Right lobe of liver (tissue), 6 donors: ENCODE measurements at places on chromosomes 3 and 15.

DNA sequence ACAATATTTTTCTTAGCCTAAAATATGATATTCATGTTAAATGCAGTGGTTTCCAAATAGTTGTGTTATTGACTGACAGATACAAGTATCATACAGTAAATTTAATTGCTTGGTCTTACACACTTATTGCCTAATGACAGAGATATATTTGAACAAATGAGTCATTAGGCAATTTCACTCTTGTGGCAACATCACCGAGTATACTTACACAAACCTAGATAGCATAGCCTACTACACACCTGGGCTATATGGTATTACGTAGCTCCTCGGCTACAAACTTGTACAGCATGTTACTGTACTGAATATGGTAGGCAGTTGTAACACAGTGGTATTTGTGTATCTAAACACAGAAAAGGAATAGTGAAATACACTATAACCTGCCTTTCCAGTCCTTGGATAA lies 50.3 kb downstream of the SERPINI1 start:
- no peaks in the 10 kb centered on the region for H3K27me3 ChIP-seq
- H3K4me1 ChIP-seq, result no peaks in the 10 kb centered on the region
- H3K27ac ChIP-seq, result no peak overlapping the region
- DNase-seq, result no peak
- no peaks in the 10 kb centered on the region for H3K36me3 ChIP-seq

- no peak for DNase-seq
- H3K4me3 ChIP-seq, result no peak overlapping the region
- H3K36me3 ChIP-seq, result no peaks in the 10 kb centered on the region
- H3K4me1 ChIP-seq, result no peaks in the 10 kb centered on the region
Measured at GRCh38 chr3:135103917-135104316, 308.9 kb downstream of the EPHB1 start.

GRCh38 chr15:38058596-38059075 lies 124.2 kb downstream of the TMCO5A start:
- DNase-seq, result no peak
- no peak overlapping the region for H3K4me3 ChIP-seq
- H3K36me3 ChIP-seq, result no peaks in the 10 kb centered on the region
- H3K27ac ChIP-seq, result no peak overlapping the region
- no peaks in the 10 kb centered on the region for H3K27me3 ChIP-seq
- no peaks in the 10 kb centered on the region for H3K4me1 ChIP-seq

DNA sequence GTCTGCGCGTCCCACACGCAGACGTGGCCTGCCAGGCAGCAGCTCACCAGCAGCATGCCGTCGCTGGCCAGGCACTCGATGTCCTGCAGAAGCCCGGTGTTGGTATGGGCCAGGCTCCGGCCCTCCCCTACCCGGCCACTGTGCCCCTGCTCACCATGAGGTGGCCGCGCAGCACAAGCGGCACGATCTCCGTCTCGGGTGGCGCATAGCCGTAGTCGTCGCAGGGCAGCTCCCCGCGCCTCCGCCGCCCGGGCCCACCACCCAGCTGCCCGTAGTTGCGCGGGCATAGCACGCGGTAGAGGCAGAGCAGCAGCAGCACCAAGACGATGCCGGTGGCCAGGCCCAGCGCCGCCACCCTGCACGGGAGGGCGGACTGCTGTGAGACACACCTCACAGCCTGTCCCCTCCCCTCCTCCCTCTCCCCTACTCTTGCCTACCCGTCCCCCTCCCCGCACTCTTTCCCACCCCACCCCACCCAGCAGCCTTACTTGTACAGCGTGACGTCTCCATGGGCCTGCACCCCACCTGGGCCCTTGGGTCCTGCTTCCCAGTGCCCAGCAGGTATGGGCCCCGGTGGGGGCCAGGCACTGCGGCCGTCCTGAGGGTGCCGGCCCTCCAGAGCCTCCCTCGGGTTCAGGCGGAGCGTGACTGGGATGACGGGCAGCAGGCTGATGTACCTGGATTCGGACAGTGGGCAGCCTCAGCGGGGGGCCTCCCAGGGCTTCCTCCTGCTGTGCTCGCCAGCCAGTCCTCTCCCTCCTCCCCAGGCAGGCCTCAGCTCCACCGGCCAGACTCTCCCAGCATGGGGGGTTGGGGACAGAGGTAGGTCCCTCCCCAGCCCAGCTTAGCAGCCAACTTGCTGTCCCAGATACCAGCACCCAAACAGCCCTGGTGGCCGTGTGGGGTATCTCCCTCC lies 37.6 kb downstream of the PTPN23 start:
- peaks cover 56% of the 10 kb centered on the region for H3K36me3 ChIP-seq
- H3K27ac ChIP-seq, result no peak overlapping the region
- H3K4me1 ChIP-seq, result no peaks in the 10 kb centered on the region
- no peak overlapping the region for H3K4me3 ChIP-seq
- peak; percentile 50 for DNase-seq
- H3K27me3 ChIP-seq, result no peaks in the 10 kb centered on the region

DNA sequence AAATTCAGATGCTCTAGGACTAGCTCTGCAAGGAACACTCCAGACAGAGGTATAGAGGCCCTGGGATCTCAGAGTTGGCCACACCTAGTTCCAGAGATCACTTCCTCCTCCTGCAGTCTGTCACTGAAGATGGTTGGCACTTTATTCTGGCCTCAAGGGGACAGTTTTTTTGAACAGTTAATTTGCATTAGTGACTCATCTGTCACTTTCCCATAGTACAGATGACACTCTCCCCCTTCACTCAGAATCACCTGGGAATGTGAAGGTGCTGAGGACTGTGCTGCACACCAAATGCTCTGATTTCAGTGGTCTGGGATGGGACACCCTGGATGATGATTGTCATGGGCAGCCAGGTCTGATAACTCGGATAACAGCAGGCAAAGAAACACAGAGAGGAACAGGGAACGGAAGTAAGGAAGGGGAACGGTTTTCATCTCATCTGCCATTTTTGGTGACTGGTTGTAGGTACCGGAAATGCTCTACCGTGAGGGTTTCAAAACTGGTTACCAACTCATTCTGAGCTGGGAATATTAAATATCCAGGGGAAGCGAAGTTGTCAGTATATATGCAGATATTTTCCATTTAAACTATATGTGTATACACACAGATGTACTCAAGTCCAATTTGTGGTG lies 232.5 kb upstream of the ST8SIA2 start:
- H3K4me3 ChIP-seq, result no peak overlapping the region
- no peak for DNase-seq
- no peak overlapping the region for H3K27ac ChIP-seq
- no peaks in the 10 kb centered on the region for H3K27me3 ChIP-seq
- peaks cover 18% of the 10 kb centered on the region for H3K4me1 ChIP-seq

DNA sequence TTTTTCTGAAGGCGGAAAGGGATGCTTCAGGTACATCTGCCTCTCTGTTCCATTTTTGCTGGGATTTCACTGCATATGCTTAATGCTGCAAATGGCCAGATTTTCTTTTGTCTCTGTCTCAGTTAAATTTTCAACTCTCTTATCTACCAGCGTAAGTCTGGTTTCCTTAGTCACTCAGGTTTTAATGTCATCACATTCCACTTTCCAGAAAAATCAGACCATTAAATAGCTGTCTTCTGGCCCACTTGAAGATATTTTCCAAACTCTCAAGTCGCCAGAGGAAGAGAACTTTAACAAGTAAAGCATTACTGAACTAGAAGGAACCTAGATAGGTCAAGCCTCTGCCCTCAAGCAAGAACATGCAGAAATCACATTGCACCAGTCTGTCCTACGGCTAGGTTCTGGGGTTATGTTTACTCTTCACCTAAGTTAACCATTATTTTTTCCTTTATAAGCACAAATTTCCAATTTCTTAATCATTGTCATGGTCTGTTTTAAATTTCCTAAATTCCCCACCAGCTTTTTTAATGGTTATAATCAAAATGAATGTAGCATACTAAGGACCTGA lies 26.5 kb downstream of the AVEN start:
- no peak overlapping the region for H3K27ac ChIP-seq
- no peaks in the 10 kb centered on the region for H3K36me3 ChIP-seq
- no peak for DNase-seq
- H3K4me3 ChIP-seq, result no peak overlapping the region

GRCh38 chr15:70763950-70764730 lies 782 bp upstream of the UACA start:
- peak overlapping the region; percentile 92 for H3K27ac ChIP-seq
- H3K4me3 ChIP-seq, result peak overlapping the region; percentile 77
- no peaks in the 10 kb centered on the region for H3K27me3 ChIP-seq
- H3K36me3 ChIP-seq, result no peaks in the 10 kb centered on the region
- no peak for DNase-seq
- no peaks in the 10 kb centered on the region for H3K4me1 ChIP-seq

GRCh38 chr3:141104151-141104821 lies 53.1 kb downstream of the SPSB4 start:
- DNase-seq, result peak; percentile 39
- no peak overlapping the region for H3K27ac ChIP-seq
- no peaks in the 10 kb centered on the region for H3K27me3 ChIP-seq
- no peaks in the 10 kb centered on the region for H3K36me3 ChIP-seq

GRCh38 chr3:183266454-183266853 lies 13.4 kb downstream of the B3GNT5 start:
- no peak overlapping the region for H3K27ac ChIP-seq
- no peak overlapping the region for H3K4me3 ChIP-seq
- DNase-seq, result no peak
- H3K27me3 ChIP-seq, result no peaks in the 10 kb centered on the region
- no peaks in the 10 kb centered on the region for H3K36me3 ChIP-seq

DNA sequence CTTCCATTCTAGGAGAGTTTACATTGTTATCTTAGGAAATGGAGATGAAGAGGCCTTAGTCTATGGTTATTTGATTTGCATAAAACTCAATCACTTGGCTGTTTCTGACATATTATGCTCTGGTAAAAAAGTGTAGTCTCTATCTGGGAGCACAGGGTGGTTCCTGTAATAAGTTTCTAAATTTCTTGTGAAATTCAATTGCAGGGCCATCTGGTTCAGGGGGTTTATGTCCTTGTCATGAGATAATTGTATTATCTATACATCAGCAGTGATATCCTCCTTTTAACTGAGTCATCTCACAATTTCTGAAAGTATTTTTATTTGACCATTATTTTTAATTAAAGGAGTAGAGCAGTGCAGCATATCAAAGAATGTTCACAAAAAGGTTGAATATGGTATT lies 203.3 kb downstream of the MFSD1 start:
- no peaks in the 10 kb centered on the region for H3K36me3 ChIP-seq
- no peak overlapping the region for H3K4me3 ChIP-seq
- no peak for DNase-seq

DNA sequence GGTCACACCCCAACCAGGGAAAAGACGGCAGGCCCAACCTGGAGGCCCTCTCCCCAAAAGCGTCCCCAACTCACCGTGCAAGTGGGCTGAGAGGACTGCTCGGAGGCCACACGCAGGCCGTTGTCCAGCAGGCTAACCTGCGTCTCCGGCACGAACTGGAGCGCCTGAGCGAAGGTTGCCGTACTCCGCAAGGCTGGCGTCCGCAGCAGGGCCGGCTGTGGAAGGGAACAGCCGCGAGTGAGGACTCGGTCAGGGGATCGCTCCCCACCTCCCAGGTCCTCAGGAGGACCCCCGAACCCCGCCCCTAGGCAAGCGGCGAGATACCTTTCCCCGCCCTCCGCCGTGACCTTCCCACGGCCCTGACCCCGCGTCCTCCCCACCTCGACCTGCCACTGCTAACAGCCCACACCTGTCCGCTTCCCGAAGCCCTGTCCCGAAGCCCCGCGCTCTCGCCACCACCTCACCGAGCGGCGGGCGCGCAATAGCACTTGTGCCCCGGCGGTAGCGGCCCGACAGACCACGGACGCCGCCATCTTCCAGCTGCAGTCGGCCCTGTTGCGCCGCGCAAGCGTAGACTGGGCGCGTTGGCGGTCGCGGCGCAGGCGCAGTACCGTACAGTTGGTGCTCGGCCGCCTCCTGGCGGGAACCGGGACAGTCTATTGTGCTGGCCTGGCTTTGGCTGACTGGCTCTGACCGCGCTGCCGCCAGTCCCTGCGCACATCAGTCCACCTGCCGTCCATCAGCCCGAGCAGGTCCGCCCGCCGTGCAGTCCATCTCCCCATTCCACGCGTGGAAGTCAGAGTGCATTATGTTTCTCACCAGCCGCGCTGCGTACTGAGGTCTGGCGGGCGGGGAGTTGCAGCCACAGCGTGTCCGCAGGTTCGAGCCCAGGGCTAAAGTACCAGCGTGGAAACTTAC lies at the start of gene UQCRC1:
Gene UQCRC1, minus strand, starts transcription at position 559 of the 918 bp plus-strand sequence. Its CDS starts 26 bp downstream, at position 533.
- H3K27ac ChIP-seq, result peak within 1 kb of the TSS; percentile 84
- DNase-seq, result peak; percentile 93
- peak within 1 kb of the TSS; percentile 91 for H3K4me3 ChIP-seq
- H3K27me3 ChIP-seq, result no peaks in the 10 kb centered on the region

DNA sequence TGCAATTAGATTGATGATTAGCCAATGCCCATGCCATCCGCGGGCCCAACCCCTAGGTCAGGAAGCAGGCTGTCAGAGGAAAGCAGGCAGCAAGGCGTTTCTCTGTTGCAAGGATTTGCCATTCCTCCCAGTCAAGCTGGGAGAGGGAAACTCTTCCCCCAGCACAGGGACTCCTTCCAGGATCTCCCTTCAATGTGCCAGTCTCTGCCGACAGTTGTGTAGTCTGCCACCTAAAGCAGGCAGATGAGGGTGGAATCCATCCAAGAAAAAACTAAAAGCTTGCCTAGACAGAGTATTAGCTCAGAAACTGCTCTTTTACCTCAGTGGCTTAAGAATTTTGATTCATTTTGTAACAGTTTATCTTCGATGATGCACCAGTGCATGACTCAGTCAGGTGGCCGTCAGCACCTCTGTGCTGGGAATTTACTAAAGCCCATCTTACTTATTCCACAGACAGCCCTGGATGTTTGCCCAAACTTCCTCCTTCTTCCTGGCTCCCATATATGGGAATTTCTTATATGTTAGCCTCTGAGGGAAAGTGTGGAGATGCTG lies 501.5 kb upstream of the THBS1 start:
- no peaks in the 10 kb centered on the region for H3K4me1 ChIP-seq
- H3K36me3 ChIP-seq, result no peaks in the 10 kb centered on the region
- H3K27me3 ChIP-seq, result no peaks in the 10 kb centered on the region
- no peak overlapping the region for H3K4me3 ChIP-seq
- DNase-seq, result peak; percentile 30

DNA sequence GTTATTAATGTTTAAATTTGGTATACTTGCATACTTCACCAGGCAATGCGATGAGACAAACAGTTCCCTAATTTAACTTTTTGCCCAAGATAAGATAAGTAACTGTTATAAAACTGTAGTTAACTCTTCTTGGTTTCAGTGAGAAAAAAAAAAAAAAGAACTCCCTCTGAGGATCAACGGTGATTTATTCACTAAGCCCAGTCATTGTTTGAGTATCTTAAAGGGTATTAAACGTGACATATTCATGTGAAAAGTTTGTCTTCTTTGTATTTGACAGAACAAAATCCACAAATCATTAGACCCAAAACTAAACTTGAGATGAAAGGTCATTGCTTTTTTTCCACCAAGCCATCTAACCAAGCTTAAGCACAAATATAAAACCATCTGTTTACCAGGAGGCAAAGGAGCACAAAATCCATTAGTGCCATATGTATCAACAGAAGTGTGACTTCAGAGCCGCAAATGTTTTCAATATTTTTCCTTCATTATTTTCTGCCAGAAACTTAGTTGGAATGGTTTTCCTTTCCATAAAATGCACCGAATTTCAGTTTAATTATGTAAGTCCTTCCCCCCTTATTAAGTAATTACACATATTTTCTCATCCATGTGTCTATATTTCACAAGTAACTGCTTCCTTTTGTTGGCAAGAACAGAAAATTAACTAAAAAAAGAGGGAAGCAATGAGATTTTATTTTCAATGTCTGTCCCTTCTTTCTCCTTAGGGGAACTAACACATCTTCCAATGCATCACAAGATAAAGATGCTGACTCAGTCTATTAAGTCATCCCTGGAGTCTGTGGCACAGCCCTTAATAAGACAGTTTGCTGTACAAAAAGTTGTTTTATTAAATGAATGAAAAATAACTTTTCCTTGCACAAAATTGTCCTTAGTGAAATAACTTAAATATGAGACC lies 92.2 kb upstream of the RAP2B start:
- no peak for DNase-seq
- H3K27ac ChIP-seq, result no peak overlapping the region
- H3K4me1 ChIP-seq, result no peaks in the 10 kb centered on the region
- no peaks in the 10 kb centered on the region for H3K36me3 ChIP-seq
- H3K27me3 ChIP-seq, result no peaks in the 10 kb centered on the region
- H3K4me3 ChIP-seq, result no peak overlapping the region
